ENCODE measurements at places on chromosomes 4 and X.

- DNase-seq, result no peak
Measured at GRCh38 chr4:55186123-55186522, 60.7 kb upstream of the KDR start.

DNA sequence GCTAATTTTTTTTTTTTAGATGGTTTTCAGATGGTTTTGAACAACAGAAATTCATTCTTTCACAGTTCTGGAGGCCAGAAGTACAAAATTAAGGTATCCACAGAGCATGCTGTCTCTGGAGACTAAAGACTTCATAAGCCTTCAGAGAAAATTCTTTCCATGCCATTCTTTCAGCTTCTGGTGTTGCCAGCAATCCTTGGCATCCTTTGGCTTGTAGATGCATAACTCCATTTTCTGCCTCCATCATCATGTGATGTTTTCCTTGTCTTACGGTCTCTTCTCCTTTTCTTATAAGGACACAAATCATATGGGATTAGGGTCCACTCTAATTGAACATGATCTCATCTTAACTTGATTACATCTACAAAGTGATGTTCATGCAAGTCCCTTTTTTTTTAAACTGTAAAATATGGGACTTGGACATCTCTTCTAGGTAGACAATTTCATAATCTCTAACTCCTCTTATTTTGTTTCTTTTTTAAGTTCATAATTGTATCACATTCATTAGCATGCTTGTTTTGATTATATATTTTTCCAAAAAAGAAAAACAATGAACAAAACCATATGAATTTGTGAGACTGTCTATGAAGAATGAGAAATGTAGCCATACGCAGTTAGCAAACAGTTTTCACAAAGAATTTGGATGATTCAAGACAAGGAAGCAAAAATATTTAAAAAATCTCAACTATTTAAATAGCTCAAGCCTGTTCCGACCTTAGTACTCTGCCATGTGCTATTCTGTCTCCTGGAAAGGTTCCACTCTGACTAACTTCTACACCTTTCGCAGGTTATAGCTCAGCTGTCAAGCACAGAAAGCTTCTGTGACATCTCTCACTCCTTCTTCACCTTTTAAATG, 53.1 kb upstream of the GIMD1 start:
- no peak for DNase-seq

- no peak for DNase-seq
Measured at GRCh38 chr4:10226756-10227155, 110.2 kb upstream of the WDR1 start.

DNA sequence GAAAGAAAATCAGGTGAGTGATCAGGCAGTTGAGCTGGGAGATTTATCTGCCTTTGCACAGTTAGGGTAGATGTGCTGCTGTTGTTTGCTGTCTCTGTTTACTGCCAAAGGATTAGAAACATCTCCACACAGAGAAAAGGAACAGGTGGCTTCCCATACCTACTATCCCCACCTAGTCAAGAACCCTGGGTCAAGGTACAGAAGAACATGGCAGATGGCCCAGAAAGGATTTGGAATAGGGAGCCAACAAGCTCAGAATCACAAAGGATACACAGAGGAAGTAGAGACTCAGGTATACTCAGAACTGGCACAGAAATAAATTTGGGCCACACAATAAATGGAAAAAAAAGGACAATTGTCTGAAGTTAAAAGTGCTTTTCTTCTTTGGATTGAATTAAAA, 64.3 kb downstream of the TIGD2 start:
- DNase-seq, result no peak

- DNase-seq, result no peak
Measured at GRCh38 chr4:56464581-56464980, 2.8 kb upstream of the SRP72 start.

DNA sequence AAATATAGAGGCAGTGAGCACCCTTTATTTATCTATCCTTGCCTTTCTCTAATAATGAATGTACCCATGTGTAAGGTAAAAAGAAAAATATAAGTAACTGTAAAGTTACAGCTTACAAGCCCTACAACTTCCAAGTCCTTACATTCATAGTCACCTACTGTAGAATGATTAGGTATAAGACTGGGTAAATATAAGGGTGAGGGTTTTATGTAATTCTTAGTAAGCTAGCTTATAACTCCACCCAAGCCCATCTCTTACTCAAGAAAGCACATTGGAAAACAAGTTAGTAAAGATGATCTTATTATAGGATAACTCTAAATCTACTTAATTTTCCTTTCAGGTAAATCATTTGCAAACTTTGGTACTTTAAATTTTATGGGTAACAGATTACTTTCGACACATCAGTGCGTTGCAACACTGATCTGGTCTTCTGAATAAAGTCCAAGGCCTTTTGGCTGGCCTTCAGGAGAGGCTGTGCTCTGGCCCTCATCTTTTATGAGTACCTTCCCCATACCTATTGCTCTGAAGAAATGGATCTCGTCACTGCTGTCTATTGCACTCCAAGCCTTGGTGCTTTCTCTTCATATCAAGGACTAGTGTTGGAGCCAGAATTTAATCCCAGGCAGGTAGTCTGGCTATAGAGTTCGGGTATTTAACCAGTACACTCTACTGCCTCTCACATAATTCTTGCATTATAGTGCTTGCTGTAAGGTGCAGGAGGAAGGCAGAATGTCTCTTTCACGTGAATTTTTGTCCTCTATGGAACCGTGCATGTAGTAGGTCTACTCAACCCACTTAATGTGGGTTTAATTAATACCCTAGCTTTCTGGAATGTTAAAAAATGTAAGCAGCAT, 443.6 kb upstream of the AR start:
- no peak for DNase-seq

DNA sequence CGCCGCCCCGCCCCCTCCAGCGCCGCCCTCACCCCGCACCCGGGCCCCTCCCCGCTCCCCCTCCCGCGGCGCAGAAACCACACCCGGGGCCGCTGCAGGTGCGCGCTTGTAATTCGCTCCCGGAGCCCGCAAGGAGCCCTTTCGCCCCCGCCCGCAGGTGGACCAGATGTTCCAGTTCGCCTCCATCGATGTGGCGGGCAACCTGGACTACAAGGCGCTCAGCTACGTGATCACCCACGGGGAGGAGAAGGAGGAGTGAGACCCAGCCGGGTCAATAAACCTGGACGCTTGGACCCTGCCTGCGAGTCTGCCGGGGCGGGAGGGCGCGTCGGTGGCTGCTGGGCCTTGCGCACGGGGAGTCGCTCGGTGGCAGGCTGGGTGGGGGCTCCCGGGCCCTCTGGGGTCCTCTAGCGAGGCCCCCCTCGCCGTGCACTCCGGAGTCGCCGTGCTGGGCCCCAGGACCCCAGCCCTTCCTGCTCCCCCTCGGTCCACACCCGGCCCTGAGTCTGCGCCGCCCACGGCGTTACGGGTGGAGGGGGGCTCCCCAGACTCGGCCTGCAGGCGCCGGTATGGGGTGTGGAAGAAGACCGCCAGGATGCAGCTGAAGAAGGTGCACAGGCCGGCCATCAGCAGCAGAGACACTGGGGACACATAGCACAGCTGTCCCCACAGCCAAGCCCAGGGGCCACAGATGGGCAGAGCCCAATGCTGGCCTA, 7.1 kb downstream of the SLC49A3 start:
- no peak for DNase-seq

- no peak for DNase-seq
Measured at GRCh38 chrX:134236626-134237614, at the start of gene CCDC160. Gene CCDC160 (plus strand): TSS chrX:134237182. CDS start chrX:134244801, 7,619 bp downstream.

DNA sequence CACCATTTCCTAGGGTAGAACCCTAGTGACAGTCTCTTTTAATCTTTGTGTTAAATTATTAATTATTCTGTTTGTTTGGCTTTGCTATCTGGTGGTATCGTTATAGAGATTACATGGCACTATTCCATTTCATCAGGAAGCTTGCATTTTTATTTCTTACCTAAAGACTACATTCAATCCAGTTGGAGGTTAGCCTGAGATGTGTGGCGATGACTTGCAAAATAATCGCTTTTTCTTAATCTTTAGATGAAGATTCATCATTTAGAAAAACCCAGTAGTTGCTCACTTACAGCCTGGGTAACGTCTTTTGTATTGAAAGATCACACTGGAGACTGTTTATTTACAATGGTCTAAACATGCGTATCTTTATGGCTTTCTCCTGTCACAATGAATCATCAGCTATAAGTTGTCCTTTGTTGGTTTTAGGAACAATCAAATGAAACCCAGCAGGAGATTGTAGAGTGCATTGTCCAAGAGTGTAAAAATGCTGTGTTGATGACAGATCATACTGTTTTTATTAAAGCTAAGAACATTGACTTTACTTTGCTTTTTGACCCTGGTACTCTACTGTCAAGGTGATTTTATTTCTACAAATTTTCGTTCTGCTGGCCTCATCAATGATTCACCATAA, 281.7 kb upstream of the PITX2 start:
- DNase-seq, result no peak

DNA sequence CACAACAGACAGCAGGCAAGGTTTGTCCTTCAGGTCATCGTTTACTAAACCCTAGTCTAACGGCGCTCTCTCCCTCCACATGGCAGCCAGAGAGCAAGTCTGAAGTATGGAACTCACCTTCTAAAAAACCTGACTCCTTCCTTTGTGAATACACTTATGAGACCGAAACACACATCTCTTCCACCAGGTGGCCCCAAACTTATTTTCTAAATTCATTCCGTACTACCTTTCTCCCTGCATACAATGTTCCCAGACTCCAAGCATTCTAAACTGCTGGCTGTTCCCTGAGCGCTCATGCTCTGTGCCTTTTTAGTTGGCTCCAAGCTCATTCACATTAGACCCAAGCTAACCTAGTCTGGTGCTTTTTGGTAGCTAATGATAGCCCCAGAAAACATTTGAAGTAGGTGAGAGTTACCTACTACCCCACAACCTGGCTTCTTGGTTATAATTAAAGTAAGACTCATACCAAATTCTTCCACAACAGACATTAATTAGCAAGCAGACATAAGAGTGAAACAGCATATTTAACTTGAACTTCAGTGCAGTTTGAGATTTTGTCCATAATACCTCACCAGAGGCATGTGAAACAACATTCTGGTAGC, 67.6 kb upstream of the DCLK2 start:
- no peak for DNase-seq

GRCh38 chrX:102712981-102713625, 855 bp downstream of the GPRASP2 start:
- DNase-seq, result no peak

GRCh38 chrX:110204986-110205385, 112.9 kb downstream of the AMMECR1 start:
- no peak for DNase-seq

DNA sequence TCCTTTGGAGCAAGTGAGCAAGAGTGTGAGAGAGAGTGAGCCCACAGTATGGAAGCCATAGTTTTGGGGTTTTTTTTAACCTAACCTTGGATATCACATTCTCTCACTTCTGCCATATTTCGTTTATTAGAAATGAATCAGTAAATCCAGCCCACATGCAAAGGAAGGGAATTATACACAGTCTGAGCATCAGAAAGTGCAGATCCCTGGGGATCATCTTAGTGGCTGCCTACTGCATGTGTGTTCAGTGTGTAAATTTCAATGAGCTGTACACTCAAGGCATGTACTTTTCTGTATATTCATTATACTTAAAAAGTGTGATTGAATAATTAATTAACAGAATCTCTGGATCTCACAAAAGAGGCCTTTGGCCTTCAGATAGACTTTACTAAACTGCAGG, 133.8 kb upstream of the PRPS2 start:
- no peak for DNase-seq

GRCh38 chrX:122863067-122863466, 321.0 kb upstream of the GRIA3 start:
- no peak for DNase-seq

DNA sequence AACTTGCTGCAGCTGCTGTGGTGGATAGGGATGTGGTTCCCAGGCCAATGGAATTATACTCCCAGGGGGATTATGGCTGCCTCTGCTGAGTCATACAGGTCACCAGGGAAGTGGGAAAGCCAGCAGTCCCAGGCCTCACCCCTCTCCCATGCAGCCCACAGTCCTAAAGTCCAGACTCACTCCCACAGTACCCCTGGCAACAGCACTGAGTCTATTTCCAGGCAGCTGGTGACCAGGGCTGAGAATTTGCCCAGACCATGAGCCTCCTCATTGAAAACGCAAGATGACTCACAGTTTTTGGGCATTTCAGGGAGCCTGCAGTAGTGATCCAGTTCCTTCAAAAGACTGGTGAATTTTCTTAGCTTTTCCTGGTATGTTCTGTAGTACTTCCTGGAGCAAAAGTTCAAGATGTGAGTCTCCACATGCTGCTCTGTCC, 137.6 kb downstream of the NPNT start:
- DNase-seq, result no peak

GRCh38 chrX:17689971-17690409, 47.3 kb upstream of the SCML1 start:
- DNase-seq, result no peak

- DNase-seq, result no peak
Measured at GRCh38 chr4:139736661-139737060, 71.0 kb downstream of the MGST2 start.

GRCh38 chr4:178275671-178276360, 833.6 kb upstream of the AGA start:
- no peak for DNase-seq

- DNase-seq, result no peak
Measured at GRCh38 chr4:10101671-10102473, 14.7 kb downstream of the WDR1 start.

GRCh38 chrX:48508400-48509244, at the start of gene PORCN:
Gene PORCN (plus strand): TSS chrX:48508992. CDS start chrX:48509821, 829 bp downstream.
- peak; percentile 68 for DNase-seq

- no peak for DNase-seq
Measured at GRCh38 chr4:174377613-174378012, 93.9 kb downstream of the CEP44 start.

DNA sequence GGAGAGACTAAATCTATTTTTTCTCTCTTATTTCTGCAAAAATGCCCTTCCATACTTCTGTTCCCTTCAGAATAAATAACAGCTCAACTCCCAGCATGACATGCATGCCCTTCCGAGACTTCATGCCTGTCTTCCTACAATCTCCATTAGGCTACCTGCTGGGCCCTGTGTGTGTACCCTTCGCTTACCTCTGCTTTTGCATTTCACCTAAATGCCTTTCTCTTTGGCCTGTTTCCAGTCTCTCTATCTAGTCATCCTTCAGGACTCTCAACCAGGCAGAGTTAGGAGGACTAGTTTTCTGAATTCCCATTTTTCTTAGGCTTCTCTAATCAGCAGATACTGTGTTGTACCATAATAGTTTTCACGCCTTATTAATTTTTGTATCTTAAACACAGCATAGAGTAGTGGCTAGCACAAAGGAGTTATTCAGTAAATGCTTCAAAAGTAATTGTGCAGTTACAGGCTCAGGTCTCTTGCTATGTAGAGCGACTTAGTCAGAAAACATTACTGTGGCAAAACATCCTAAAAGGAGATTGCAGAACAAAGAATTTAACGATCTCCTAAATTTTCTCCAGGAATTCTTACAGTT, 20.5 kb downstream of the SEPTIN11 start:
- no peak for DNase-seq

Measured in activated T-helper 1 cell treated with Interleukin-2 at 50 U/mL for 16 hours (primary cell).